ENCODE measurements at places on chromosomes 11 and 22. TPM values are rescaled to one million over a fixed set of nuclear protein-coding genes. Genes with fewer than 3 reads are reported as not detected.

Gene OR52A1
- polyA plus RNA-seq: not detected

Gene TTC12
- 1.4 TPM for polyA plus RNA-seq

Gene GGTLC2
- polyA plus RNA-seq: not detected

Gene PDGFB
- 1.1 TPM for polyA plus RNA-seq

Gene HRAS
- polyA plus RNA-seq: 19.5 TPM

Gene GUCY1A2
- 10.8 TPM for polyA plus RNA-seq

Gene LZTR1
- polyA plus RNA-seq: 2.1 TPM

Gene OR51E2
- not detected for polyA plus RNA-seq

Gene ABTB2
- polyA plus RNA-seq: 1.0 TPM

Gene KRTAP5-8
- not detected for polyA plus RNA-seq

Gene TMPRSS13
- not detected for polyA plus RNA-seq

Gene CEND1
- 14.7 TPM for polyA plus RNA-seq

Gene PARVG
- 39.1 TPM for polyA plus RNA-seq

Gene RNF141
- polyA plus RNA-seq: 26.2 TPM

Gene PRAME
- not detected for polyA plus RNA-seq

Gene TLCD5
- polyA plus RNA-seq: 10.4 TPM

Gene ZNF215
- 6.3 TPM for polyA plus RNA-seq

Gene POGLUT3
- not detected for polyA plus RNA-seq

Gene DBX1
- polyA plus RNA-seq: not detected

Gene MPZL3
- 5.1 TPM for polyA plus RNA-seq

Gene CRYBB3
- polyA plus RNA-seq: not detected

Gene C11orf97
- polyA plus RNA-seq: not detected

Gene UBQLNL
- polyA plus RNA-seq: not detected

Gene SYCE3
- polyA plus RNA-seq: 43.1 TPM

Gene CCDC89
- not detected for polyA plus RNA-seq

Gene FREY1
- polyA plus RNA-seq: not detected

Gene PKP3
- not detected for polyA plus RNA-seq

Gene PKNOX2
- polyA plus RNA-seq: 2.1 TPM

Gene KRTAP5-7
- polyA plus RNA-seq: not detected

Gene TSPAN32
- not detected for polyA plus RNA-seq

Gene RAB38
- polyA plus RNA-seq: not detected

Gene MUC2
- polyA plus RNA-seq: not detected

Gene SCN4B
- polyA plus RNA-seq: 5.4 TPM
